ENCODE measurements at places on chromosomes 5 and 9.

DNA sequence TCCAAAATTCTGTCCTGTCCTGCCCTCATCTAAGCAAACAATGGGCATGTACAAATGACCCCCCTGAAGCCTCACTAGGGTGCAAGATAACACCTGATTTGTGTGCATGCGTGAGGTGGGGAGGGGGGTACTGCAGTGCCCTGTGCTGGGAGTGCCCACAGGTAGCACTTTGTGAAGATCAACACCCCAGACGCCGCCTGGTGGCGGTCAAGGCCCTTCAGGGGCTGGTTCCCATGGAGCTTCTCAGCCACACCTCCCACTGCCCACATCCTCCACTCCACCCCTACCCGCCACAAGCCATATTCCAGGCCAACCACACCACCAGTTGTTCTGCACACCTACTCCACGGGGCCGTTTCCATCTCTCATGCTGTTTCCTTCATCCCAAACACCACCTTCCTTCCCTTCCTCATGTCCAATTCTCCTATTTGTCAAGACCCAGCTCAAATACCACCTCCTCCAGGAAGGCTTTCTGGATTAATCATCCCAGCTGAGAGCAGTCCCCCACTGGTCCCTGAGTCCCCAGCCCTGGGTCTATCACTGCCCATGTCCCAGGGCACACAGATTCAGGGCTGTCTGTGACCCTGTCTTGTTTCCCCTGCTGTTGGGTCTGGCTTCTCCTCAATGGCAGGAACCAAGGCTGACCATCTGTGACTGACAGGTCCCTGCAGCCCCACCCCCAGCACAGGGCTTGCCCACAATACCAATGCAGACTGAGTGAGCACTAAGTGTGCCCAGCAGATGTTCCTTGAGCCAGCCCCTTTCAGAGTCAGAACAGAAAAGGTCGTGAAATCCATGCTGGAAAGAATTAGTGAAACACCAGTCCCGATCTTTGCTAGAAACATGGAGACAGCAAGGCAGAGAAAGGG lies 178.4 kb downstream of the PAX5 start:
- DNase-seq, result no peak

- DNase-seq, result no peak
These were observed 11.1 kb downstream of the CCDC187 start for GRCh38 chr9:136292591-136293448.

DNA sequence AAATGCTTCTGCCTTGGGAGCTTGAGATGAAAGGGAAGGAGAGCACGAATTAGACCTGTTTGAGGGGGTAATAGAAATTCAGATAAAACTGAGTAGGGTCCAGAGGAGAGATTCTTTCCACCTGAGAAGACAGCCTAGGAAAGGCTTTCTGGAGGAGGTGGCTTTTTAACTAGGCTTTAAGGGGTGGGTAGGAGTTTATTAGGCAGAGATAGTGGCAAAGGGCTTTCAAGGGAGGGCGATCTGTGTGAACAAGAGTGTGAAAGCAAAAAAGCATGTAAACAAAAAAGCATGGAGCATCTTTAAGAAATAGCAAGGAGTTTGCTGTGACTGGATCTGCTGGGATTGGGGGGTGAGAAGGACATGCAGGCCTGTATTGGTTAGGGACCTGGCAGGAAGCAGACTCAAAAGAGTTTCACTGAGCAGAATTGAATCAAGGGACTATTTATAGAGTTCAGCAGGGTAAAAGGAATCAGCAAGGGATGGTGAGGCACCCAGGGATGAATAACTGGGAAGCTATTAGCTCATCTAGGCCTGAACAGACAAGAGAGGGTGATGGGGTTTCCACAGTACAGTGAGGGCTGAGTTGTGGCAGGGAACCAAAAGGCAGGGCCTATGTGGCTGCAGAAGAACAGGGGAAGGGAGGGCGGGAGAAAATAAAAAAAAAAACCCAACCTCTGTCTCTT lies 18.8 kb downstream of the SLC1A1 start:
- no peak for DNase-seq

- DNase-seq, result no peak
These were observed 33.1 kb downstream of the ATP6V0E1 start for GRCh38 chr5:173016598-173017046.

DNA sequence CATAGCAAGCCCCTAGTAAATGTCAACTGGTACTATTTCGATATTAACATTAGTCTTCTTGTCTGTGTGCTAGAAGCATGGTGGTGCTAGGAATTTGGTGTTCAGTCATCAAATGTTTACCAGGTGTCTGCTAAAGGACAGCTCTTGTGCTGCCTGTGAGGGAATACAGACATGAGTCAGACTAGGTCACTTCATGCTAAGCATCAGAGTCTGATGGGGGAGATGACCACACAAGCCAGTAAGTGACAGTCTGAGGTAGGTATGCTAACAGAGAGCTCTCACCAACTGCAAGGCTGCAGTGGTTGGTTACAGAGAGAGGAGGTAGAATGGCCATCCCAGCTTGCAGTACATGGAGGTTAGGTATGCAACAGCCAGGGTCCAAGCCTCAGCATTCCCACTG lies 320.9 kb downstream of the CDK5RAP2 start:
- no peak for DNase-seq

DNA sequence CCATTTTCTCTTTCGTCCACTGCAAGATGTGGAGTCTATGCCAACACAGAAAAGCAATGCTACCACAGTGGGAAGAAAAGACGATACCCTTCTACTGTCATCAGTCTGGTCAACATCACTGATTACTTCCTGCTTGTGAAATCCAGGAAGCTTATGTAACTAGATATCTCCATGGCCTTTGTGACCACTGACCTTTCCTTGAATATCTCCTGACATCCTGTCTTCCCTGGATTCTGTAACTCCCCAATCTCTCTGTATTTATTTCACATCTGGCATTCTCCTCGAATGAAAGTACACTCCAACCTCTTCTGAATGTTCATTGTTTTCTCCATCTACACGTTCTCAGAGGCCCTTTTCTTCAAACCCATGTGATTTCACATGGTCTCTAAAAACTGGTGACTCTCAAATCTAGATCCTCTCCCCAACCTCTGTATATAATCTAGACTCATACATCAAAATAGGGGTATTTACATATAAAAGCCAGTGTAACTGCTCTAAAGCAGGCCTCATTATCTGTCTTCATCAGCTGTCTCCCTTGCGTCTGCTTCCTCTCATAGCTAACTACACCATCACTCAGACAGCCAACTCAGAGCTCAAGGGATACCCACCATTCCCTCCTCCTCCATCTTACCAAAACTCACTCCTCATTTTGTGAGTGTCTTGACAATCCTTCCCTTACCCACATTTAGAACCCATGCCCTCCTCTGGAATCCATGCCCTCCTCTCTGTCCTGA lies 156.8 kb downstream of the SEMA5A start:
- no peak for DNase-seq

- DNase-seq, result no peak
These were observed 6.0 kb upstream of the NIPBL start for GRCh38 chr5:36870399-36871040.

DNA sequence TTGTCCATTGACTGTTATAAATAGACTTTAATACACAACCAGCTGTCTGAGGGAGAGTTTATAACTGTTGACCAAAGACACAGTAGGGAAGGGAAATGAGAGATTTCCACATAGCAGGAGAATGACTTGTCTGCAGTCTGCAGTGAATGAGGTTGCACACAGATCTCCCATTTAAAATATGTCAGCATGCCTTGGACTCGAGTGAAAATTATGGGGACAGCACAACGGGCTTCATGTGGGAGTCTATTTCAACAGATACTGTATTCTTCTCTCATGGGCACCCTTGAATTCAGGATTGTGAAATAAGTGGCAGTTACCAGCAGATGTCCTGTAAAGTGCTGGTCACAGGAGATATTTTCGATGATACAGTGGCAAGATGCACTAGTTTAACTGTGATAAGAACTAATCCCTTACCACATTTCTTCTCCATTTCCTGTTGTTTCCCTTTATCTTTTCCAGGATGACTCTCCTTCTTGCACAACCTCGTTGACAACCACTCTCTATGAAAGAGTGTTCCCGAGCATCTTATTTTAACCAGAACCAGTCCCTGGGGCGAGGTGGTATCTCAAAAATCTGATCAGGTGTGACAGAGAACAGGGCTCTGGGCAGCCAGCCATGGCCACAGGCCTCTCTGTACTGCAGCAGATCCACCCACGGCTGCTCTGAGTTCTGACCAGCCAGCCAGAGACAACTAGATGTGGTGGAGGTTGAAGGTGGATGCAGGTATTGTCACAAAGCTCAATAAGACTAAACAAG lies 51.5 kb upstream of the MAP3K1 start:
- no peak for DNase-seq

DNA sequence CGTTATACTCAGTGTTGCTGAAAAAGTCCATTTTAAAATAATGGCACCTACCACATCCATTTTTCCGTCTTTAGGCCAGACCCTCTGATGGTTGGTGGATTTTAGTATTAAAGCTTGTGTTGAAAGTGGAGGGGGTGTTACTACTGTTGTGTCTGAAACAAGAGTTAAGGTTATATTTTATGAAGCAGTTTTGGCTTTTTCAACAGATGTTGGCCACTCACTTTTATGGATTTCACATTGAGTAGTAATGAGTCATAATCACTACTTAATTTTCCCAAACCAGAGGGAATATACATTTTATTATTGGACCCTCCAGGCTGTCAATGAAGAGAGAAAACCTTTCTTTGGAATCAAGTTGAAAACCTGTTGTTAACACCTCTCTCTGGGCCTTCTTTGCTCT lies 88.0 kb downstream of the TRIO start:
- DNase-seq, result no peak

DNA sequence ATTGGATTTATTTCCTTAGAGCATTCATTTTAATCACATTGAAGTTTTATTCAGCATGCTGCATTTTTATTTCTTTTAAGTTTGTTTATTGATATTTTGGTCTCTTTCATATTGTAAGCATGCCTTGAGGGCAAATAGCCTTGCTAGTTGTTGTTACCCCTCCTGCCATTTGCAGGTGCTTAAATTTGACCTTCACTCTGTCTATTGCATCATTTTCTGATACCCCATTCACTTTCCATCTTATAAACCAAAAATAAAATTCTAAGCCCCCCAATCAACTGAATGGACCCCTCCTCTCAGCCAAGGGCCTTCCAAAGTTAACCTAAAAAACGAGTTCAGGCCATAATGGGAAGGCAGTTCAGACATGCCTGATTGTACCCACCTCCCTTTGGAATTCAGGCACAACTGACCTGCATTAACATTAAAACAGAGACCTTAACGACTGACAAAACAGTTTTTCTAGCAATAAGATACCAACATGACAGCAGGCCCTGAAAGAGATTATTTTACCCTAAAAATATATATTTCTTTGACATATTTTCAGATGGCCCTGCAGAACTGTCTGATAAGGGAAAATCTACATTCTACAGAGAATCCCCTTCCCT lies 32.1 kb downstream of the TARS1 start:
- DNase-seq, result no peak

GRCh38 chr9:73125651-73126050 lies 26.0 kb upstream of the ANXA1 start:
- DNase-seq, result no peak

GRCh38 chr5:128736553-128736952 lies 198.5 kb upstream of the FBN2 start:
- no peak for DNase-seq

- DNase-seq, result no peak
These were observed 32.5 kb downstream of the SGCD start for GRCh38 chr5:156359476-156359875.

DNA sequence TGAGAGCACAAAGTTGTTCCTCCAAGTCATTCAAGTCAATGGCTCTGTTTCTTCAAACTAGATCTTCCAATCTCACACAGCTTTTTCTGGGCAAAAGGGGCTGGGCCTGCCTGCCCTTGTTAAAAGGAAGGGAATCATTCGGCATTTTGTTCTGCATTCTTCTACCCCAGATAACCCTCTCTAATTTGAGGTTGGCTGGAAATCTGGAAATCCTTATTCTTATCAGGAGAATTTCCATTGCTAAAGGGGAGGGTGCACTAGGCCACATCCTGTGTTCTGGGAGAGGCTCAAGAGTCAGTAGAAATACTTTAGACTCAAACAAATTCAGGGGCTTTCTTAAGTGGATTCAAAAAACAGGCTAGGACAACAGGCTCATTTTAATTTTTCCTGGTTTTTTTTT lies 384.7 kb upstream of the ZNF462 start:
- DNase-seq, result no peak

- no peak for DNase-seq
These were observed 30.2 kb upstream of the ENHO start for GRCh38 chr9:34552986-34553385.

- no peak for DNase-seq
These were observed 497.6 kb downstream of the RASEF start for GRCh38 chr9:82565188-82565969.

- DNase-seq, result no peak
These were observed 14.6 kb upstream of the RNF183 start for GRCh38 chr9:113317777-113318176.

Data from stimulated activated CD8-positive, alpha-beta memory T cell treated with anti-CD3 and anti-CD28 coated beads, Interleukin-4, amount 100 ng/mL, for 1 hour (primary cell).